ENCODE measurements at places on chromosomes 7 and 10.

DNA sequence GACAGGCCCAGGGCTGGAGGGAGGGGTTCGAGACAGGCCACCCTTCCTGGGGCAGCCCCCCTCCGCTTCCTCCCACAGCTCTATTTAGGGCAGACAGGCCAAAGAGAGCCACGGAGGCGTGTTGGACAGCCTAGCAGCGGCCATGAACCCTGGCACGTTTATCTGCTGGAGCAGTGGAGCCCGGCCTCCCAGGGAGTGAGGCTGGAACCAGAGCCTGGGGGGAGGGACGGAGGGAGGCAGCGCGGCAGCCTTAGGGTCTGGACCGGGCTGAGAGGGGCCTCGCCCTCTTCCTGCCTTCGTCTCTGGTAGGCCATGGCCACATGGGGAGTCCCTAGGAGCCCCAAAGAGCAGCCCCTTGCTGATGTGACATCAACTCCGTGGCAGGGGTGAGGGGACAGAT lies 17.1 kb downstream of the UNCX start:
- no peak for DNase-seq

- no peak for DNase-seq
Observed at GRCh38 chr10:28754930-28755718, 77.8 kb downstream of the BAMBI start.

DNA sequence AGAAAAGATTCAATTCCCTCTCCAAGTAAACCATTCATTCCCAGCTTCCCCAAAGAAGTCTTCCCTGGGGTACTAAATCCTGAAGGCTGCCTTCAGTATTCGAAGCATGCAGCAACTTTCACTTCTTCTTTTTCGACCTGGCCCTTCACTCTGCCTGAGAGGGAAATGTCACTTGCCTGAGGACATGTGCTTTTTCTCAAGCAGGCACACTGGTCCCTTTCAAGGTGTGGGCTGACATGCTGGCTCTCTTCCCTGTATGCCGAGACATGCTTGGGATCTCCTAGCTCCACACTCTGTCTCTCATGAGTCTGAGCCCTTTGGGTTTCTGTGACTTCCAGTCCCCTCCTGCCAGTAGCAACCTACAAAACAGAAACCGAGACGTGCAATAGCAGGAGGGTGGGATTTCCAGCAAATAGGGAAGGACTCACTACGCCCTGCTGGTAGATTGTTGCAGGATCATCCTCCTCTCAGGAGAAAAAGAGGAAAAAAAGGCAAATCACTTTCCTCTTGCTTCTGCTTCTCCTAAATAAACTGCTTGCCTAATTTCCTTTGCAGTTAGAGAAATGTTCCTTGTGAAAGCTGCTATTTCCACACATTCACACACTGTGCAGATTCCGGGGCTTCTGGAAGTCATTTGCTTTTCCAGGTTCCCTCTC lies 33.5 kb downstream of the FIGNL1 start:
- DNase-seq = no peak

DNA sequence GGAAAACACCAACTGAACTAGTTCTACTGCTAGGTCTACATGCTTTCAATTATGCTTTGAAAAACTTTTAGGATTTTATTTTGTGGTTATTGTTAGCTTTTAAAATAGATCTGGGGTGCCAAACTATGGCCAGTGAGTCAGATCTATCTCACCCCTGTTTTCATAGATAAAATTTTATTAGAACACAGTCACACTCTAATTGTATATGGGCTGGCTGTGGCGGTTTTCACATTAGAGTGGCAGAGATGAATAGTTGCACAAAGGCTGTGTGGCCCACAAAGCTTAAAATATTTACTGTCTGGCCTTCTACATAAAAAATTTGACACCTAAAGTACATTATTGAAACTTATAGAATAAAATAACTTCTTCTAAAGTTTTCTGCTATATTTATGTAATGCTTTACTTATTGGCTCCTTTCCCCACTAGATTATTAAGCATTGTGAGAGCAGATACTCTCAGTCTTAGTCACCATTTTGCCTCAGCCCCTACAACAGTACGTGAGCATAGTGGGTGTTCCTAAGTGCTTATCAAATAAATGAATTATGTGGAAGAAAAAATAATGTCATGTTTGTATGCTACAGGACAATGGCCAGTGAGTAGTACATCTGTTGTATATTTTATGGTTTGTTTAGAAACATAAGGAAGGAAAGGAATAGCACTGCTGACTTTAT lies 5.4 kb upstream of the SUV39H2 start:
- DNase-seq = no peak

- DNase-seq = no peak
Observed at GRCh38 chr7:108124820-108125219, 5.3 kb downstream of the LAMB4 start.

- no peak for DNase-seq
Observed at GRCh38 chr7:20403331-20403730, 72.6 kb downstream of the ITGB8 start.

DNA sequence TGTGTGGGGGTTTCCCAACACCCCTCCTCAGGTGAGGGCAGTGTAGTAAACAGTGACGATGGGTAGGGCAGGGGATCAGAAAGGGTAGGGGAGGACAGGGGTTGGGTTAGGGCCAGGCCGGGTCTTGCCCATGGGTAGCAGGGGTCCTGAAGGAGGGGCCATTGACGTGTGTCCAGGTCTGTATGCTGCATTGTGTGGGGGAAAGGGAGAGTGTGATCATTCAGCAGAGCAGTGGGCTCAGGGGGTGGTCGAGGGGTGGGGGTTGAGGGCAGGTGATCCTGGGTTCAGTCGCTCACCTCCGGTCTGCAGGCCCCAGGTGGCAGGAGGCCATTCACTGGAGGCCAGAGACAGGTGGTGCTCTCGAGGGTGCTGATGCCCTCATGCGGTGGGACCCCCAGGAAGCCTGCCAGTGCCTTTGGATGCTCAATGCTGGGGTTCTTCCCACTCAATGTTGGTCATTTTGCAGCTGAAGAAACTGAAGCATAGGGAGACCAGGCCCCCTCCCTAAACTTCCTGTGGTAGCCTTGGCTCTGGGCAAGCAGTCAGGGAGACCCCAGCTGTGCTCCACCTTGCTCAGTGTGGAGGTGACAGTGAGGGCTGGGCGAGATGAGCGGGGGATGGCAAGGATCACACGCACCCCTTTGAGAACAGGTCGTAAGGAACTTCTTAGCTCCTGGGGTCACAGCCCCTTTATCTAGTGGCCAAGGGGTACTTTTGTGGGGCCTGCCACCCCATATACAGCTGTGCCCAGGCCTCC lies 48.8 kb upstream of the CAMK2B start:
- DNase-seq = no peak

GRCh38 chr10:133224756-133225372 lies 5.2 kb upstream of the UTF1 start:
- DNase-seq = no peak

- no peak for DNase-seq
Observed at GRCh38 chr7:19674266-19674960, 34.4 kb downstream of the POLR1F start.

- DNase-seq = no peak
Observed at GRCh38 chr7:94971051-94971867, 63.9 kb downstream of the PPP1R9A start.

DNA sequence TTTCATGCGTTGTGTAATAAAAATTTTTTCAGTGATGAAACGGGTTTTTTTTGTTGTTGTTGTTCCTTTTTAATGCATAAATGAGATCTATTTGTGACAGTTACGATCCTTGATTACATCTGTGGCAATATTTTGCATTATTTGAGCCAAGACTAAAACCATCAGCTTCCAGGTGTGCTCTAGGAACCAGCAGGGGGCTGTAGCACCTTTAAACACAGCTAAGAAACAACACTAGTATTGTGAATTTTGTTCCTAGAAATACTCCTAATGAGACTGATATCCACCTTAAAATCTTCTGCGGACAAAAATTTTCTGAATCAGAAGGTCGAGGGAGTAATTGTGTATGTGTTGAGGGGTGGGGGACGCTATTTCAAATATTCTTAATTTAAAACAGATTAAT lies 52.6 kb downstream of the FGFBP3 start:
- no peak for DNase-seq

Data from T-helper 2 cell treated with Interferon-gamma antibody and Interleukin-4, amounts not matched to agents 5 μg/mL and 100 μg/mL, for 36 hours (primary cell).